Cardiac atrium fibroblast (primary cell): ENCODE measurements at places on chromosomes 2 and 18. TPM values are rescaled to one million over a fixed set of nuclear protein-coding genes. Genes with fewer than 3 reads are reported as not detected.

Gene SOCS6
- 13.2 and 18.1 TPM in 2 replicates for total RNA-seq

Gene RAD51AP2
- total RNA-seq: not detected in 2 replicates

Gene DYNAP
- total RNA-seq: not detected in 2 replicates

Gene CASP8
- 8.8 and 9.6 TPM in 2 replicates for total RNA-seq

Gene IL1R1
- total RNA-seq: 258 and 301 TPM in 2 replicates

Gene TNFAIP6
- 30.7 and 49.1 TPM in 2 replicates for total RNA-seq

Gene C1QL2
- total RNA-seq: not detected in 2 replicates

Gene ROCK1
- 18.1 and 25.1 TPM in 2 replicates for total RNA-seq

Gene MYCN
- total RNA-seq: 0.65 TPM in 1 of 2 replicates, not detected in the other

Gene CNGA3
- total RNA-seq: not detected in 2 replicates

Gene COBLL1
- 0.36 and 3.7 TPM in 2 replicates for total RNA-seq

Gene OSBPL6
- total RNA-seq: 4.3 and 8.9 TPM in 2 replicates

Gene SRD5A2
- not detected in 2 replicates for total RNA-seq

Gene OR6B2
- not detected in 2 replicates for total RNA-seq

Gene OXER1
- total RNA-seq: not detected in 2 replicates

Gene DSG1
- total RNA-seq: not detected in 2 replicates

Gene RTP5
- not detected in 2 replicates for total RNA-seq

Gene CHMP1B
- 30.0 and 33.8 TPM in 2 replicates for total RNA-seq

Gene CHAC2
- total RNA-seq: 2.5 and 5.3 TPM in 2 replicates

Gene TXNDC2
- 0.32 TPM in 1 of 2 replicates, not detected in the other for total RNA-seq

Gene C2orf80
- total RNA-seq: not detected in 2 replicates

Gene SPOPL
- 6.7 and 7.6 TPM in 2 replicates for total RNA-seq

Gene OTOS
- total RNA-seq: not detected in 2 replicates

Gene HRH4
- not detected in 2 replicates for total RNA-seq
